ENCODE measurements at places on chromosomes 13 and 19. TPM values are rescaled to one million over a fixed set of nuclear protein-coding genes. Genes with fewer than 3 reads are reported as not detected.
A peak's percentile ranks its signal among the peaks of the same experiment; 100 is the strongest.

DNA sequence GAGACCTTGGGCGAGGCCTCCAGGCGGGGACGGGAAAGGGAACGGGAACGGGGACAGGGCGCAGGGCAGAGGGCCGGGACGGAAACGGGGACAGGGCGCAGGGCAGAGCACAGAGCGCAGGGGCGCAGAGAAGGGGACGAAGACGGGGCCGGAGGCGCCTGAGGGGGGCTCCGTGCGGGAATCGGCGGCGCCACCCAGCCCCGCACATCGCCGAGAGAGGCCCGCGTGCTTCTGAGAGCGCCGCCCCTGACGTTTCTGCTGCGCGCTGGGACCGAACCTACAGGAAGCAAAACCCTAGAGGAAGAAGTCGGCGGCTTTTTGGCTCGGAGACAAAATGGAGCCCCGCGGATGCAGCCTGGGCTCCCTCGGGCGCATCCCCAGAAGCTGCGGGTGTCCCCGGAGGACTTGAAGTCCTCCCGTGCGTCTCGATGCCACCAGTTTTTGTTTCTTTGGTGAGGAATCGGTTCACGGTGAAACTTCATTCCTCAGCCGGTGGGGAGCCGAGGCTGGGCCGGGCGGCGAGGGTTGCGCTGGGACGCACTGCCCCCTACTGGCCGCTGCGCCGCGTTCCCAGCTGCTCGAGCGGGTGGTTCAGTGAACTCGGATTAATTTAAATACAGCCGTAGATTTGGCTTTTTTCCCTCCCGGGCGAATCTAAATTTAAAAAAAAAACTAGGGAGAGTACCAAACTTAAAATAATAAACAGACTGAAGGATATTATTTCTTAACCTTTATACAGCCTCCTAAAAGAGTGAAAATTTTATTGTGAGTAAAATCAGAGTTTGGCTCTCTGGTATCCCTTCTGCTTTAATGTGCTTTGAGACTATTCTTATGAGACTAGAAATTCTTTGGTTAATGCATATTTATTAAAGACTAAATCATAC, 350.0 kb upstream of the ARGLU1 start:
- peak; percentile 19 for DNase-seq

DNA sequence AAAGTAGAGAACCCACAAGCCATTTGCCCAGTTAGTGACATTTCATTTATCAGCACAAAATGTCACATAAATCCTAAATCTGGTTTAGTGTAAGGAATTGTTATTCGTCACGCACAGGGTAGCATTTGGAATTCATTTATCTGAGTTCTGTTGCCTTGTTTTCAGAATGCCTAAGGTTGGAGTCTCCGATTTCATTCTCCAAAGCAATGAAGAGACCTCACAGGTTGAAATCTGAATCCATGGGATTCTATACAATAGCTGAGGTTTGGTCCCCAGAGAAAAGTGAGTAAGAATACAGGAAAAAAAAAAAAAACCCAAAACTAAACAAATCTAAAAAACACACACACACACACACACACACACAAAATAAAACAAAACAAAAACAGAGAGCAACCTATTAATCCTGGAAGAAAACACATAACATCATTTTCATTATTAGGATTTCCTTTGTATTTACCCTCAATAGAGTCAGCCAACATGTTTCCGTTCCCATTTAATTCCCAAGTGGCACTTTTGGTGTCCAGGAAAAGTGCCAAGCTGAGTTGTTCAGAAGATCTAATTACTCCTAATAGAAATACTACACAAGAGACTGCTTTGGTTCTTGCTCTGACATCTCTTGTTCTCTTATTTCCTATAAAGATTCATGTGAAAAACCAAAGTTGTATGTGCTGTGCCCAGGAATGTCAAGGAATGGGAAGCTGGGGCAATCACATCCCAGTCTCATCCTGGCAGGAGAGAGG, 36.2 kb upstream of the LRCH1 start:
- no peak for DNase-seq

GRCh38 chr13:102729560-102730270, 34.9 kb upstream of the METTL21C start:
- no peak for DNase-seq

- peak; percentile 62 for DNase-seq
Measured at GRCh38 chr19:3687774-3688706, 12.2 kb downstream of the PIP5K1C start.

- no peak for DNase-seq
Measured at GRCh38 chr13:39100996-39101738, 62.9 kb downstream of the NHLRC3 start.

DNA sequence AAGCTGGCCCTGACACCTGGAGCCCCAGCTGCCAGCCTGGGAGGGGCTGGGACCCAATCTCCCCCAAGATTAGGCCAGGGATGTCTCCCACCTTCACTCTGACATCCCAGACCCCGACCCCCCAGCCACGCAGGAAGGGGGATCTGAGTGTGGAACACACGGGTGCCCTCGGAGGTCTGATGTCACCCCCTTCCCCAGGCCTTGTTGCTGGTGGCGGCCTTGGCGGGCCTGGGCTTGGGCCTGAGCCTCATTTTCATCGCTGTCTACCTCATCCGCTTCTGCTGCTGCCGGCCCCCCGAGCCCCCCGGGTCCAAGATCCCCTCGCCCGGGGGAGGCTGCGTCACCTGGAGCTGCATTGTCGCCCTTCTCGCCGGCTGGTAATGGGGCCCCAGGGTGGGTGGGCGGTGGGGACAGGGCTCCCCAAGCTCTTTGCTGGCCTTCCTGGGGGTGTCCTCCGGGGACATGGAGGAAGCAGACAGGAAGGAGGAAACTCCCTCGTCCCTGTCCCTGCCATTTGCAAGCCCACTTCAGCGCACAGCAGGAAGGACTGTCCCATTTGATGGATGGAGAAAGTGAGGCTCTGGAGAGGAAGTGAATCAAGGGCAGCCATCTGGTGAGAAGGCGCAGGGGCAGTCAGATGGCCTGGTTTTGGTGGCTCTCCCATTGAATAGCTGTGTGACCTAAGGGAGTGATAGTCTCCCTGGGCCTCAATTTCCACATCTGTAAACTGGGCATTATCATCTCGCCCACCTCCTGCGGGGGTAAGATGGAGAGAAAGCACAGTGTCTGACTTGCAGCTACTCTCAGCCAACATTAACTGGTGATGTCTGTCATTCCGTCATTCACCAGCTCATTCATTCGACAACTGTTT, 3.9 kb downstream of the TTYH1 start:
- no peak for DNase-seq

DNA sequence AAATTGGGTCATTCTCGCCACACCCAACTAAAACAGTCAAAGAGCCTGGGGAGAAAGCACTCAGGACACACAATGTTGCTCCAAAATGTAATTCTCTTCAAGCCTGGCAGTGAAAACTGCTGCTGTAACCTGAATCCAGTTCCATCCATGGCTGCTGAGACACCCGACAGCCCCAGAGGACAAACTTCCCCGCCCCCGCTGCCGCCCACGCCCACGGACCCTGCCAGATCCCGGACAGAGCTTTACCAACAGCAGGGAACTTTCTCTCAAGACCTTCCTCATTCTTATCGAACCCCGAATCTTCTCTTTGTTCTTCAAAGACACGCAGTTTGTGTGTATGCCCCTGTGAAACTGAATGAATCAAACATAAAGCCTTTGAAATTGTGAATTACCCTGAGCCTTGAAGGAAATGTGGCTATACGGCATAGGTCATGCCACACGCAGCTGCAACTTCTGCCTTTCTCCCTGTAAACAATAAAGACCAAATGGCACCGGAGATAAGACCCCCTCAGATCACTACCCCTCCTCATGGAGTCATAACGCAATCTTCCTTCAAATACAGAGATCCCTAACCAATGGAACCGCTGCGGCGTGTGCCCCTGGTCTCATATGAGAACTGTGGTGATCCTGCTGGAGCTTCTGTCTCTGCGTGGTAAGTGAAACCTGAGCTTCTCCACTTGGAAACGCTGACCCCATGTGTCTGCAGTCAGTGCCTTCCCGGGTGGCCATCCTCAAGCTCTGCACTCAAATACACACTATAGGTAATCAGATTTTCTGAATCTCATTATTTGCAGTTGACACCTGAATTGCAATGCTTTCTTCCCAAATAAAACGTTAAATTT, 4.8 kb upstream of the LAMP1 start:
- DNase-seq = no peak

DNA sequence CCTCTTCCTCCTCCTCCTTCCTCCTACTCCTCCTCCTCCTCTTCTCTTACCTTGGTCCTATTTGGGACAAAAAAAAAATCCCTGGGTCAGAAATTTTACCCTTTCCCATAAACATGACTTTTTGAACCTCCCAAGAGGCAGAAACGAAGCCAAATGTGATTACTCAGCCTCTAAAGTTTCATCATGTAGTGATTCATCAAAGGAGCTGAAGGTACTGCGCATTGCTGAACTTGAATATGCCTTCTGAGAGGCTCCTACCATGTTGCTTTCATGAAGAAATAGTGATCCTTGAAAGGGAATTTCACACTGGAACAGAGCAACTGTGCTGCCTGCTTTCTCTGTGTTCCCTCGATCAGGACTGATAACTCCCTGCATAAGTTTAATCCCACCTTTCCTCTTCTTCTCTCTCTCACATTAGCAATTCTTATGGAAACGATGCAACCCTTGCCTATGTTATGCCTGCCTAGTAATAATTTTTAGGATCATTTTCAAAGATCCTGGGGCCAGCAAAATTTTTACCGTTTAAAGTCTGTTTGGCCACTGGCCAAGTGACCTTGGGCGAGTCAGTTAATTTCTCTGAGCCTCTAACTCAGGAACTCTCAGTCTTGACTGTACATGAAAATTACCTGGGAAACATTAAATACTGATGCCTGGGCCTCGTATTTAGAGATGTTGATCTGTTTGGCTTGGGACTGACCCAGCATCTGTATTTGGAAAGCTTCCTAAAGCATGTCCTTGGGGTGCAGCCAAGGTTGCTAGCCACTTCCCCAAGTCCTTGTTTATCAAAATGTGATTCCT, 149.5 kb downstream of the DCT start:
- no peak for DNase-seq

DNA sequence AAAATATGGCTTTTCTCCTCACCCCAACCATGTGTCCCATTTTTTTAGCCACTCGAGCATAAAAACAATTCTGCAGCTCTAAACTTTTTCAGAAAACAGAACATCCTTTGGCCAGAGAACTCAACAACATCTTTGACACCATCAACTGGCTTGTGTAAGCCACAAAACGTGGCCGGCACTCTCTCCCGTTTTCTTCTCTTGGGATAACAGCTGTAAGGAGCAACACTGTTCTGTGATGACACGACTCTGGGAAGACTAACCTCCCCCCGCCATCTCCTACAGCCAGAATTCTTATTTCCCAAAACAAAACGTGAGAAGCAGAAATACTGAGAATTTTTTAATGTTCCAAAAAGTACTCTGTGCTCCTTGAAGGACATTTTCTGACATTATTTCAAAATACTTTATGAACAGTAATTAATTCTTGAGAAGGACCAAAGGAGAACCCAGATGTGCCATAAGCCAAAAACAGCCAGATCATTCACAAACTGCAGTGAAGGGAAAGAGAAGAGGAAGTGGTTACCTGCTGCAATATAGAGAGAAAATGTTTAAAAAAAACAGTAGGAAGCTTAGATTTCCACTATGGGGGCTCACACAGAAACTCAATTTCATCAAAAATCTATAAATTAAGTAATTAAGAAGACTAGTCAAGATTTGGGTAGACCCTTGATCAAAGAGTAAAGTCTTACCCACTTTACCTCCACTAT, 25.8 kb downstream of the COL4A1 start:
- no peak for DNase-seq

GRCh38 chr13:98846521-98846920, 94.0 kb upstream of the SLC15A1 start:
- DNase-seq = no peak

- DNase-seq = no peak
Measured at GRCh38 chr13:73138276-73138637, 79.5 kb downstream of the KLF5 start.

GRCh38 chr19:1103132-1103707, 574 bp upstream of the GPX4 start:
- no peak for DNase-seq

DNA sequence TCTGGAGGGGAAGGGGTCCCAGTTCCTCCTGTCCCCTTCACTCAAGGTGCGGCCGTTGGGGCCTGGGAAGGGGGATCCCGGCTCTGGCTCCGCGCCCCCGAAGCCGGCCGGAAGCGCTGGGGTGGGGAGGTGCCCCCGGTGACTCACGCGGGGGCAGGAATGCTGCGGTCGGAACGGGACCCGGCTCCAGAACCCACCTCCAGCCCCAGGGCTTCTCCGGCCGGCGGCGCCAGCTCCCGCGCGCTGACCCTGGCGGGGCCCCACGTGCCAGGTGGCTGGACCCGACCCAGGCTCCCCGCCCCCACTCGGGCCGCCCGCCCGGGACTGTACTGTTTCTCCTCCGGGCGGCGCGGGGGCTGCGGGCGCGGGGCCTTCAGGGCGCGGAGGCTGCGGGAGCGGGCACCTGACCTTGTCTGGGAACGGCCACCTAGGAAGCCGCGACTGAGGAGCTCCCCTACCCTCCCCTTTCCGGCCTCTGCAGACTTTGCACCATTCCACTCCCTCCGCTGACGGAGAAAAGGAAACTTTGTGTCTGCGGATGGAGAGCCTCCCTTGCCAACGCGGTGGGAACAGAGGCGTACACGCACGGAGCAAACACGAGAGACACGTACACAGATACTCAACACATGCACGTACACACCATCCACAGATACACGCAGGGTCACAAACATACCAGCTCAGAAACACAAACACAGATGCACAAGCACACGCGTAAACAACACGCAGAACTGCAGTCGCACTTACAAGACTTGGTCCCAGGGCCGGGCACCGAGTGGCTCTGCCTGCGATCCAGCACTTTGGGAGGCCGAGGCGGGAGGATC, 7.2 kb downstream of the AXL start:
- DNase-seq = peak; percentile 22

GRCh38 chr19:38619361-38620174, 580 bp downstream of the EIF3K start:
- DNase-seq = no peak

GRCh38 chr13:48749699-48750473, 96.2 kb downstream of the CYSLTR2 start:
- DNase-seq = peak; percentile 53

- DNase-seq = no peak
Measured at GRCh38 chr19:28456252-28456651, 756.7 kb downstream of the UQCRFS1 start.

DNA sequence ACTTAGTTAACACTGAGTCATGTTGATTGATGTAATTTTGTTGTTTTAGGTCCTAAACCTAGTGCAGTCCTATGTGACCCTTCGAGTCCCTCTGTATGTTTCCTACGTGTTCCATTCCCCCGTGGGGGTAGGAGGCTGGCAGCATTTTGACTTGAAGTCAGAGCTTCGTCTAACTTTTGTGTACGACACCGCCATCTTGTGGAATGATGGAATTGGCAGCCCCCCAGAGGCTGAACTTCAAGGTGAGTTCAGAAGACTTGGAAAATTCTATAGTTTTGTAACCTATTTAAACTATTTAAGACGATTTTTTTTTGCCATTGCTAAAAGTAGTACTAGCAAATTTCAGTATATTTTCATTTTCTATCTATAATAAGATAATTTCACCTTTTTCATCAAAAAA, 117.9 kb downstream of the STOML3 start:
- DNase-seq = peak; percentile 47

DLL3 gene
- total RNA-seq = 0.47 TPM

RNF113B gene
- total RNA-seq = not detected

VSIG10L gene
- total RNA-seq = 5.2 TPM

FSTL3 gene
- 13.8 TPM for total RNA-seq
